ENCODE measurements at places on chromosomes 13 and 19. TPM values are rescaled to one million over a fixed set of nuclear protein-coding genes. Genes with fewer than 3 reads are reported as not detected.

GRCh38 chr13:74134777-74135325 is 647 bp upstream of the KLF12 start:
- H3K4me1 ChIP-seq, result peaks cover 32% of the 10 kb centered on the region
- peak overlapping the region; percentile 98 for H3K4me3 ChIP-seq
- H3K27ac ChIP-seq, result no peak overlapping the region
- H3K27me3 ChIP-seq, result no peaks in the 10 kb centered on the region
- H3K36me3 ChIP-seq, result no peaks in the 10 kb centered on the region

DNA sequence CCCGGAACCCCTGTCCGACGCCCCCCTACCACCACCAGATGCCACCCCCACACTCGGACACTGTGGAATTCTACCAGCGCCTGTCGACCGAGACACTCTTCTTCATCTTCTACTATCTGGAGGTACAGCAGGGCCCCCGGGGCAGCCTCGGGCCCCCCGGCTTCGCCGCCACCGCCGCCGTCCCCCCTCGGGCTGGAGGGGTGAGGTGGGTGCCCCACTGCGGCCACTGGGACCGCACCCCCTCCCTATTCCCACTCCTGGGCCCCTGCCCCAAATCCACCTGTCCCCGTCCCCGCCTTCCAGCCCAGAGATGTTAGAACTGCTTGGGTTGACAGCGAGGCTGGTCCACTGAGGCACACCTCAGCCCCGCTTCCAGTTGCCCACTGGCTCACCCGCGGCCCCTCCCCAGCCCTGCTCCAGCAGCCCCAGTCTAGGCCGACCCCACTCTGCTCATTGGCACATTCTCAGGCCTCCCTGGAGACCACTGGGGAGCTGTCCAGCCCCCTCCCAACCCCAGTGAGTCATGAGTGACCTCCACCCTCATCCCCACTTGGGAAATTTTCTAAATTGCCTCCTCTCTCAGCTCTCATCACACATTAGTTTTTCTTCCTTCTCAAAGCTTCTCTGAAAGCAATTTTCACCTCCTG is 6.5 kb downstream of the LENG1 start:
- H3K4me3 ChIP-seq, result no peak overlapping the region
- DNase-seq, result no peak
- peaks cover 12% of the 10 kb centered on the region for H3K36me3 ChIP-seq
- H3K4me1 ChIP-seq, result peaks cover 30% of the 10 kb centered on the region
- H3K27ac ChIP-seq, result no peak overlapping the region

DNA sequence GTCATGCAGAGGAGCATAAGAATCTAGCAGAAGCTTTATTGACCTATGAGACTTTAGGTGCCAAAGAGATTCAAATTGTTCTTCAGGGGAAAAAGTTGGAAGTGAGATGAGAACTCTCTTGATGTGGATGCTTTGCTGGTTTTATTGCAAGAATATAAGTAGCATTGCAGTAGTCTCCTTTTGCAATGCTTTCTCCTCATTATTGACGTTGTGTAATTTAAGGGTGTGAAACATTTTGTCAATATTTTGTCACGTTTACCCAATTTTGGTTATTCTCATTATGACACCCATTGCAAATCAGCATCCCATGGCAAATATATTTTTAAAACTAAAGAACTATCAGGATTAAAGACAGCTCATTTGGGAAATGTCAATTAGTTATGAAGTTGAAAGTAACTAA is 11.9 kb upstream of the LILRB5 start:
- DNase-seq, result no peak
- no peak overlapping the region for H3K27ac ChIP-seq
- no peak overlapping the region for H3K4me3 ChIP-seq
- H3K36me3 ChIP-seq, result no peaks in the 10 kb centered on the region
- H3K27me3 ChIP-seq, result peaks cover 27% of the 10 kb centered on the region

DNA sequence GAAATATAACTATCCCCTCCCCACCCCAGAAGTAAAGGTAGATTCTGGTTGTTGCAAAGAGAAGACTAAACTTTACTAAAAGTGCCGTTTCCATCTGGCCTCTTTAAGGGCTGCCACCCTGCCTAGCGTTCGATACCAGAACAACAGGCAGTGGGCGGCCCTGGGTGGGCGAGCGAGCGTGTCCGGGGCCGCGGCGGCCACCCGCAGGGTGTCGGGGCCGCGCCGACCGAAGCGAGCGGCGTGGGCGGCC is 2.6 kb downstream of the FGF9 start:
- H3K27ac ChIP-seq, result no peak overlapping the region
- H3K4me1 ChIP-seq, result peaks cover 40% of the 10 kb centered on the region
- DNase-seq, result no peak
- H3K27me3 ChIP-seq, result peaks cover 26% of the 10 kb centered on the region
- no peaks in the 10 kb centered on the region for H3K36me3 ChIP-seq

DNA sequence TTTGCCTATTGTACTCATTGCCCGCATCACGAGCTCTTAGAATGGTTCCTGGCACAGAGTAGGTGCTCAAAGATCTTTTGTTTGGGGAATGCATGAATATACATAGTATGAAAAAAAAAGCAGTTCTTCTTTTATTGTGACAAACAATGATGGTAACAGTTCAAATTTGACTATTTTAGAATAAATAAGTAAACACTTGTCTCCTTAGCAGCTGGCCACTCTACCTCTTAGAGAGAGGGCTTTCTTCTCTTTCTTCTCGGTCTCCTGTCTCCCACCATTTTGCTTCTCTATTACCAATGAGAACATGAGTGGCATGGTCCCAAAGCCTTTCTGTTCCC is 639 bp upstream of the SLAIN1 start:
- H3K36me3 ChIP-seq, result peaks cover 6% of the 10 kb centered on the region
- DNase-seq, result no peak
- H3K4me3 ChIP-seq, result peak overlapping the region; percentile 83
- H3K4me1 ChIP-seq, result peaks cover 31% of the 10 kb centered on the region

DNA sequence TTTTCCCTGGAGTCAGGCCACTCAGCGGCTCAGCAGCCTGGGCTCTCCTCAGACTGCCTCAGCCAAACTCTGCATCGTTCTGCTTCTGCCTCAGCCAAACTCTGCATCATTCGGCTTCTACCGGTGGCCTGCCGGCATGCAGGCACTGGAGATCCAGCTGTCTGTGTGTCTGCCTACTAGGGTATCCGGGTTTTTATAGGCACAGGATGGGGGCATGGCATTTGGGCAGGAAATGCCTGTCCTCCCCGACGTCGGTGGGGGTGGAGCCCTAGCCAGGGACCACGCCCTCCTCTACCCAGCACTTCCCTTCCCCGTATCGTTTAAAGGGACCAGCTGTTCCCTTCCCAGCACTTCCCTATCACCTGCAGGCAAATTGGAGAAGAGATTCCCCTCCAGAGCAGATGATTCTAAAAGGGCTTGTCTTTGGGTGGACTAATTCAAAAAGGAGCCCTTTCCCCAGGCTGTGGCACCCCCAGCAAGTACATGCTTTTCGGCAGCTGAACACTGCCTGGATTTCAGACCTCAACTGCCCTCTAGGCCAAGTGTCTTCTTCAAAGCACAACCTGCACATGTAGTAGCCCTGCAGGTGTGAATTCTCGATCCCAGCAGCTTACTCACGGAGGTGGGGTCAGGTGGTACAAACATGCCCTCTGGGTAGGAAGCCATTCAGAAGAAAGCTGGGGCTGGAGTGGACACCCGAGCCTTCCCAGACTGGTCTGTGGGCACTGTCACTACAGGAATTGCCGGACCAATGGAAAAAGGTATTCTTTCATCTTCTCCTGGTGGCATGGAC is 25.4 kb upstream of the GPR12 start:
- peak overlapping the region; percentile 71 for H3K4me3 ChIP-seq
- peak; percentile 71 for DNase-seq
- H3K4me1 ChIP-seq, result peaks cover 11% of the 10 kb centered on the region
- H3K27me3 ChIP-seq, result peaks cover 10% of the 10 kb centered on the region
- H3K36me3 ChIP-seq, result no peaks in the 10 kb centered on the region

- H3K27ac ChIP-seq, result no peak overlapping the region
- peaks cover 9% of the 10 kb centered on the region for H3K4me1 ChIP-seq
- H3K36me3 ChIP-seq, result peaks cover 10% of the 10 kb centered on the region
- H3K27me3 ChIP-seq, result peaks cover 3% of the 10 kb centered on the region
- H3K4me3 ChIP-seq, result peak overlapping the region; percentile 13
- DNase-seq, result no peak
These were observed 164.6 kb downstream of the KLF5 start for GRCh38 chr13:73223372-73223781.

Gene CEACAM4
- total RNA-seq, result not detected

Gene OR7A5
- not detected for total RNA-seq

All from natural killer cell treated with Interleukin-12 subunit alpha and Interleukin-12 subunit beta and Interleukin-15 and Interleukin-18, amount 100 ng/mL, for 72 hours (primary cell).